ENCODE measurements at places on chromosomes 6 and 20.
A peak's percentile ranks its signal among the peaks of the same experiment; 100 is the strongest.

- no peak for DNase-seq
Measured at GRCh38 chr6:71879016-71879415, 7.3 kb upstream of the RIMS1 start.

DNA sequence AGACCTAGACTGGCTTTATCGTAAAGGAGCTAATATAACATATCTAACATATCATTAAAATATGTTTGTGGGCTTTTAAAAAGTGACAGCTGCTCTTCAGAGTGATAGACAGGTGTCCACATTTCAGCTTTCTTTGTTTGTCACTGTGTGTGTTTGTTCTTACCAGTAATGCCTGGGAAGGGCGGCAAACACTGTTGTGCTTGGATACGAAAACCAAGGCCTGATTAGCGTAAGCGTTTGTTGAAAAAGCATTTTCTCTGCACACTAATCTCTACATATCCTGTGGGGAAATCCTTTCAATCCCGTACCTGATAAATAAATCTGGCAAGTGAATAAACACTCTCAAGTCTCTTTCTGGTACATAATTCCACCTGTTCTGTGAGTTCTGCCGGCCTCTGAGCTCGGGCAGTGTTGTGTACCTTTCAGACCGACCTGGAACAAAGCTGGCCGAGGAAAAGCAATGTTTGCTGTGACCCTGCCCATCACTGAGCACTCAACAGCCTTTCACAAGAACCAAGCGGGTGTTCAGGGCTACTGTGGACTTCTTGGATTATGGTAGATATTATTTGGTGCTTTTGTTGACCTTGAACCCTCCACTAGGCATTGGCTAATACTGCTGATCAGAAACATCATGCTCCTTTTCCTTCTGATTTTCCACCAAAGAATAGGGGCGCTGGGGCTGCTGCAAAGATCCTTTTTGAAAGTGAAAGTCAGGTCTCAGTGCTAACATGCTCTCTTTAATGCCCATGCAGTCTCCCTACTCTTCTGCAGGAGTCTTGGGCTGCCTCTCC lies 100.4 kb downstream of the CD83 start:
- no peak for DNase-seq

GRCh38 chr20:34709831-34710567 lies 5.9 kb downstream of the TP53INP2 start:
- peak; percentile 91 for DNase-seq

DNA sequence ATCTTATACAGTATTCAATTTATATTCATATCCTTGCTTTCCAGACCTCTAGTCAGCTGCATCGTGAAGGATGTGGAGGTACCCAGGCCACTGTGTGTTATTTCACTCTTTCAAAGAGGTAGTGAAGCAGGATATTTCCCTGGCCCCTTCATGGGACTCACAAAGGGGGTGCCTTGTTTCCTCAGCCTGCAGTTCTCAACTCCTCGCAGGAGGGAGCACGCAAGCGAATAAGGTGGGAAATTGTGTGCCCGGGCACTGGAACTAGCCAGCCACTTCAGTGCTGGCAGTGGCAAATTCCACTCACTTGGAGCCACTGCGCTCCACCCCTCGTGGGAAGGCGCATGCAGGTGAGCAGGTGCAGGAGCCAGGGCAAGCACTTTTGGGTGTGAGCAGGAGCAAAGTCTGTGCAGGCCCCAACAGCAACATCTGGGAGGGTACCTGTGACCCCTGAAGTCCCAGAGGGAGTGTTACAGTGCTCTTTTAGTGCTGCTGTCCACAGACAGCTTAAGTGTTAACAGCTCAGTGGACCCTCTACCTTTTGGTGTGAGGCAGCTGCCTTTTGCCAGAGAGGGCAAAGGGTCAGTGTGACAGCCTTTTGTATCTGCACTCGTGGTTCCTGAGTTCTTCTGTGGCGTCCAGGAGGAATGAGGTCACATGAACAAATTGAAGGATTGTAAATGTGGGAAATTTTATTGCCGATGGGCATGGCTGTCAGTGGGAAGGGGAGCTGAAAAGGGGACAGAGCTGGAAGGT lies 49.4 kb upstream of the FAM135A start:
- no peak for DNase-seq

DNA sequence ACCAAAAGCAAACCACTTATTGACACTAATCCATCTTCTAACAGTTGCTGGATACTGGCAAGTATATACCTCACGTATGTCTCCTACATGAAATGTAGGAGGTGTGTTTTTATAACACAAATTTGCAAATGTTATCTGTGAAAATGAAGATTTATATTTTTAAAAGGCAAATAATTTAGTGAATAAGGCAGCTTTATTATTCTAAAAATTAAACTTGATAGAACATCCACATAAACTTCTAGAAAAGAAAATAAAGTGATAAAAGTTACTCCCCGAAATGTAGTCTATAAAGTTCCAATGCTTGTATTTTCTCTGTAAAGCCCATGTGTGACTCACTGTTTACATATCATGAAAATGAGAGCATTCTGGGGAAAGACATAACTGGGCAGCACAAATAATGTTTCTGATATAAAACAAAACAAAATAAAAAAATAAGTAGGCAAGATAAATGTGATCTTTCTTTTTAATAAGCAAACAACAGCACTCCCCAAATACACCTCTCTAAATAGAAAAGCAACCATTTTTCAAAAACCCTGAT lies 84.4 kb downstream of the MAP7 start:
- DNase-seq: no peak

DNA sequence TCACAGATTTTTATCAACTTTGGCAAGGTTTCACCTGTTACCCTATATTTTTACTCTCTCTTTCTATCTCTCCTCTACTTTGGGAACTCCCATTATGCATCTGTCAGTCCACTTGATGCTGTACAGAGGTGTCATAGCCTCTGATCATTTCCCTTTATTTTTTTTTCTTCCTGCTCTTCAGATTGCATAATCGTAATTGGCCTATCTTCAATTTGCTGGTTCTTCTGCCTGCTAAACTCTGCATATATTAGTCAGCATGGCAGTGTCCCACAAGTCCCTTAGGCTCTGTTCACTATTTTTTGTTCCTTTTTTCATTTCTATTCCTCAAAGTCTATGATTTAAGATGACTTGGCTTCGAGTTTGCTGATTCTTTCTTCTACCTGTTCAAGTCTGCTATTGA lies 44.7 kb upstream of the MICB start:
- DNase-seq: no peak

DNA sequence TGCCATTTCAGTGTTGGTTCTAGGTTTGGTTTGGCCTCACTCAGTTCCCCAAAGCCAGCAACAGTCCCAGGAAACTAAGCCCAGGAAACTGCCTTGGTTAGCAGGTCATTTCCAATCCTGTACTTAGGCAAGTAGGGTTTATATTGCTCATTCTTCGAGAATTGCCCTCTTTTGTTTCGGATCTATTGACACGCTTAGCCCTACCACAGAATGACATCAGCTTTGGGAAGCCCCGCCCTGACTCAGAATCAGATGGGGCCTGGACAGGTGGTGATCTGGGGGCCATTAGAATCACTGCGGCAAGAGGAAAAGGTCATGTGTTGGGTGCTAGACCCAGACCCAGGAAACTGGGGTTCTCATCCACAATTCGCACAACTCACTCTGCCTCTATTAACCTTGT lies 578.2 kb downstream of the QKI start:
- DNase-seq: no peak

DNA sequence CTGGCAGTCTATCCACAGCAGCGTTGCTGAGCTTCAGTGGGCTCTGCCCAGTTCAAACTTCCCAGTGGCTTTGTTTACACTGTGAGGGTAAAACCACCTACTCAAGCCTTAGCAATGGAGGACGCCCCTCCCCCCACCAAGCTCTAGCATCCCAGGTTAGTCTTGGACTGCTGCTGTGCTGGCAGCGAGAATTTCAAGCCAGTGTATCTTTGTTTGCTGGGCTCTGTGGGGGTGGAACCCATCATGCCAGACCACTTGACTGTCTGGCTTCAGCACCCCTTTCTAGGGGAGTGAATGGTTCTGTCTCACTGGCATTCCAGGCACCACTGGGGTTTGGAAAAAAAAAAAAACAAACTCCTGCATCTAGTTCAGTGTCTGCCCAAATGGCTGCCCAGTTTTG lies 249.7 kb upstream of the SYNCRIP start:
- no peak for DNase-seq

DNA sequence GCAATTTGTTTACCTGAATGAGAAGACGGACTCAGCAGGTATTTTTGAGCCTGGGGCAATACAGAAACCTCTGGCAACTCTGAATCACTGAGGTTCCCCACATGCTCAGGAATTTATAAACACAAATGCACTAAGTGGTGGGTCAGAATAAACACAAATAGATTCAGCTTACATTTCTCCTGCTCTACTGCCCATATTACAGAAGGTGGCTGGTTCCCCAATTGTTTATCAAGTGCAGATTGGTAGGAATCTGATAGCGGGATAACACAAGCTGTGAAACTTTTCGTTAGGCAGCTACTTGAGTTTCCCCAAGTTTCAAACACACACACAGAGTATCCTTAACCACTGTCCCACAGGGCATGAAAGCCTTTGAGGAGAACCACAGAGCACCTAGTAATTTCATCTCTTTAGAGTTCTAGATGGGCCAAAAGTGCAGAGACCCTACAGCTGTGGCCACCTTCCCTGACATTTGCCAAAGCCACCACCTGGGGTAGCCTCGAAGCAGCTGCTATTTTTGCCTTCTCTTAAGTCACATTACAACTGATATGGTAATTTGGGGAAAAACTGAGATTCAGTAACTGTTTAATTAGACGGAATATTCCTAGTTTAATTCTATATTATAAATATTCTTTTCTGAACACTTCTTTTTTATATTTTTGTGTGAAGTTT lies 204.2 kb upstream of the PTCHD4 start:
- no peak for DNase-seq

- no peak for DNase-seq
Measured at GRCh38 chr6:155510879-155511278, 55.2 kb upstream of the NOX3 start.

DNA sequence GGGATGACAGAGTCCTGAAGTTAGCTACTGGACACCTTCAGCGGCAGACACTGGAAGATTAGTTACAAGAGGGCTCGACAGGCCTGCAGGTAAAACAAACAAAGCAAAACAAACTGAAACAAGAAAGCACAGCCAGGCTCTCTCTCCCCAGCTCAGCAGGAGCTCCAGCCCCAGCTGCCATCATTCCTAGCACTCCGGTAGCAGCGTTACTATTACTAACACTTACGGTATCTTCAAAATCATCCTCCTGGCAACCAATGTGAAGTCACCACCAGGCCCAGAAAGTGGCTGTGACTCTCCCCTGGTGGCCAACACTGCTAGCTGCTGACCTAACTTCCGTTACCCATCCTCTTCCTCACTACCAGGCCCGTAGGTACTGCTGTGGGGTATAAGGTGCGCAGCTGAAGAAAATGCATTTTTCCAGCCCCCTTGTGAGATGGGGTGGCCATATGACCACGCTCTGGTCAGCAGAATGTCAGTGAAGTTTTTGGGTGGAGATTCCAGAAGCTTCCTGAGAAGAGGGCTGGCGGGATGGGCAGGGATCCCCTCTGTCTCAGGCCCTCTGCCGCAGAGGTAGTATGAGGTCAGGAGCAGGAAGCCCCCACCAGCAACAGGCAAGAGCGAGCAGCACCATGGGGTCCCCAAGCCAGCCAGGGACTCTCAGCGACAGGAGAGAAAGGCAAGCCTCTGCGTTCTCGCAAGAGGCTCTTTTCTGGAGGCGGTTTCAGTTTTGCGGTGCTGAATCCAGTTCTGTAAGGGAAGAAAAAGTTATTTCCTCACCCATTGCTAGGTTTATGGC lies 37.4 kb upstream of the TBXT start:
- no peak for DNase-seq

GRCh38 chr6:49524541-49524940 lies 24.8 kb downstream of the GLYATL3 start:
- no peak for DNase-seq

DNA sequence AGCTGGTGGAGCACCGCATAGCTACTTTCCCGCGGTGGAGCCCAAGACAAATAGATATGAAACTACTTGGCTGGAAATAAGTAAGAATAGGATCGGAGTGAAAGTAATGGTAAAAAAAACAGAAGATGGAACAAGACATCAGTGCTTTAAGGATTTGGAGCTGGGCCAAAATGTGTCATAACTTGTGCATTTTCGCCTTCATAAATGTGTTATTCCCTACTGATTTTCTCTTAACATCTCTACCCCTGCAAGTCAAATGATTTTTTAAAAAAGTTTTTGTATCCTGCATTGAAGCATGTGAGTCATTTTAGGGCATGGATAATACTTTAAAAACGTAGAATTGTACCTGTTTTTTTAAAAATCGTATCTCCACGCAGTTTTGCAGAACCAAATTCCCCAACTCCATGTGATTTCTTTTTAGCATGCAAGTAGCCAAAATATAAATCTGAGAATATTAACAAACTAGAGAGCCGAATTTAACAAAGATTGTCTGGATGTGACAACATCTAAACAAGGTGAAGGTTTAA lies 882 bp upstream of the FAM184A start:
- no peak for DNase-seq

- DNase-seq: no peak
Measured at GRCh38 chr6:9647071-9647445, 767.8 kb downstream of the TFAP2A start.

- DNase-seq: no peak
Measured at GRCh38 chr20:25344634-25345033, 46.0 kb downstream of the ABHD12 start.

DNA sequence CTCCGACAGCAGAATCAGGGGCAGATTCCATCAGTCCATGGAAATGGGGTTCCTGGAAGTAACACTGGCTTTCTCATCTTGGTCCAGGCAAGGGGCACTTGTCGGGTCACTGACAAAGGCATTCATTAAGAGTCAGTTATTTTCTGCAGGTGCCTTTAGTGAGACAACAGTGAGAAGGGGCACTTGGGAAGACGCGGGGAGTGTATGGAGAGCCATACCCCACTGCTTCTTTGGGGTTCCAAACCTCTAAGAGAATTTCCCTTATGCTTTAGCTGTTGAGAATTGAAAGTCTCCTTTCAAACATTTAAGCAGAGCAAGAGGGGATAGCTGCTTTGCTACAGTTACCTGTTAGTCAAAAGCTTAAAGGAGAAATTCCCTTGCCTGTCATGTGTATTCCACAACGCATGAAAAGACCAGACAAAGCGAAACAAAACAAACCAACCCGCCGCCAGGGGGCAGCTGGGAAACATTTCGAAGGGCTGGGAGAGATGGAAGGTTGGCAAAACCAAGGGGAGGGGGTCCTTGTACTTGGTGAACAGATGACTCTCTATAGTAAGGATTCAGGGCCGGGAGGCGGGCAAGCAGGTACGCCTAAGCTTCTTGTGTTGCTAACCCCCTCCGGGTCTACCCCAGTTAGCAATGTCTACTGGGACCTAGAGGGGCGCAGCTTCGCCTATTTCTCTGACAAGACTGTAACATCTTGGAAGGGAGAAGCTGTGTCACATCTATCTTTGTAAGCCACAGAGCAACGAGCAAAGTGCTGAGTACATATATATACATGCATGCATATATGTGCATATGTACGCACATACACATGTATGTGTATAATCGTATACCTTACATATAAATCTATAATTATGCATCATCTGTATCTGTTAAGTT lies 474.9 kb upstream of the AGPAT4 start:
- DNase-seq: peak; percentile 15
